ENCODE measurements at places on chromosomes 11 and 22.

- no peak for DNase-seq
These were observed 220.7 kb upstream of the ZBED5 start for GRCh38 chr11:11078344-11079086.

DNA sequence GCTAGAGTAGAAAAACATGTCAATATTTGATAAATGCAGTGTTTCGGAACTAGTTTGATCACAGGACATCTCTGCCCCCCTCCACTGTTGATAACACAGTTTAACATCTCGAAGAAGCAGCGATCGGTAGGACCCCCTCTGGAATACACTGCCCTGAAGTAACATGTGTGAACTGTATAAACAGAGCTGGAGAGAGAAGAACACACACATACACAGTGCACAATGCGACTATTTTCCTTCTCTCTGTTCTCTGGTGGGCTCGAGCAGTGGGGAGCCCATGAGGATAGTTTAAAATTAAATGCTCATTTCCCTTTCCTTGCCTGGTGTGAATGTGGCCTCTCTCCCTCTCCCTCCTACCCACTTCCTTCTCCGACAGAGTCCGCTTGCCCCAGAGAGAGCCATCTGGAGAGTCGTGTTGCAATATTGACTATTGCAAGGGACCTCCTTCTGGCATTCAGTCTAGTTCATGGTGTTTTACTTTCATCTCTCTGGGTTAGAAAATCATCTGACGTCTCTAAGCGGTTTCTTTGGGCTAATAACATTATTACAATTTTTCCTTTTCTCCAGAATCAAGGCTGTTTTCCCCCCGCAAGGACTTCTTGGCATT, 51.6 kb upstream of the BARX2 start:
- no peak for DNase-seq

DNA sequence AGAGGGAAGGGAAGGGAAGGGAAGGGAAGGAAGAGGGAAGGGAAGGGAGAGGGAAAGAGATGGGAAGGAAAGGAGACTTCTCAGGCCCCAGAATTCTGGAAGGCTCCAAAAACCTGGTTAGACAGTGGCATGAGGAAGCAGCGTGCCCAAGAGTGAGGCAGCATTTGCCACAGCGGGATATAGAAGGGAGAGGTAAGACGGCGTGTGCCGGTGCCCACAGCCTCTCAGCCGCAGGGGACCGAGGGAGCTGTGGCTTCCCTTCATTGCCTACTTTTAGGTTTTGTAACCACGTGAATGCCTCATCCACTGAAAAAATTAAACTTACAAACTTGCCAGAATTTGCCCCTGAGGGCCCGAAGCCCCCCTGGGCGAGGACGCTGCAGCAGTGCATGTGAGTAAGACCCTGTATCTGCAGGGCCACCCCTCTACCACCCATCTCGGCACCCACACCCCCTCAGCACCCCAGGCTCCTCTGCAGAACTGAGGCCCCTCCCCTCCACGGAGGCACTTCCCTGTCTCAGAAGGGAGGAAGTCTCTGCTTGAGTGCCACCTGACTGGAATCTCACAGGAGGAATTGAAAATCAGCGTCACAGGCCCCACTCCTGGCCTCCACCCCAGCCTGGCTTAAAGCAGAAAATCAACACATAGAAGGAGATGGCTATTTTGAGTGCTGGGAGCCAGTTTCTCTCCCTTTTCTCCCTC, 58.1 kb downstream of the LINC01488 start:
- no peak for DNase-seq

GRCh38 chr11:15745266-15745665, 611.1 kb downstream of the SOX6 start:
- no peak for DNase-seq

DNA sequence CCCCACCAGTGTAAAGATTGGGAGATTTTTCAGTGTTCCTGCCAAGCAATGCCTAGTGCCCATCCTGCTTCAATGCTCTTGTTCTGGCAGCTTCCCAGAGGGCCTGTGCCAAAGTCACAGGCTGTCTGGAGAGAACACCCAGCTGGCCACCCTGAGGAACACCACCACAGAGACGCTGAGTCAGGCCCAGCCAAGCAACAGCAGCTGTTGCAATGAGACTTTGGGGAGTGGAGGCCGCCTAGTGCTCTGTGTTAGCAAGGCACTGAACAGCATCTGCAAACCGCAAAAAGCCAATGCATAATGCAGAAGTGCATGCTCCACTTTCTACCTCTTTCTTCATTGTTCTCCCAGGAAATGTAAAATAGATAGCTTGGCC, 168.1 kb downstream of the NXPE2 start:
- DNase-seq: no peak

- no peak for DNase-seq
These were observed 27.5 kb downstream of the KIAA0930 start for GRCh38 chr22:45212992-45213751.

DNA sequence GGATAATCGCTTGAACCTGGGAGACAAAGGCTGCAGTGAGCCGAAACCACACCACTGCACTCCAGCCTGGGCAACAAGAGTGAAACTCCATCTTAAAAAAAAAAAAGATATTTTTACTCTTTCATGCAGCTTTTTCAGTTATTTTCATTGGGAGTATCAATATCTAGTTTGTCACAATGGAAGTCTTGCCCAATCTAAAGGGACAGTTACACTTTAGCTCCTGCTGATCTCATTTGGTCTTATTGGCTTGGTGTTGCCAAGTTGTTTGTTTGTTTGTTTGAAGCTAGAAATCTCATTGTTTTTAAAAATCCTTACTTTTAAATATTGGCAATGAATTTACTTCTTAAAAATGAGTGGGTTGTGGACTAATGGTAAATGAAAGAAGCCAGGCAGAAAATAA, 24.7 kb downstream of the CEP295 start:
- DNase-seq: no peak

DNA sequence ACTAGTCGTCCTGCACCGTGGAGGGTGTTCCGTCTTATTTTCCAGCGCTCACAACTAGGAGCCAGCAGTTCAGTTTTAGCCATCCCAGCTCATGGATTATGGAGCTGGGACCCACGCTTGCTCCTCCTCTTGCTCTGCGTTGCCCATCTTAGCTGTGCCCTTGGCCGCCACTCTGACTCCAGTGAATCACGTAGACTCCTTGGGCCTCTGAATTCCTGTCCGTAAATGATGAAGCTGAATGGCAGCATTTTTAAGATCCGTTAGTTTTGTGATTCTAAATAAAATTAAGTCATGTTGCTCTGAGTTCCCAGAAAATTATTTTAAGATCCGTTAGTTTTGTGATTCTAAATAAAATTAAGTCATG, 23.8 kb downstream of the BCR start:
- no peak for DNase-seq

- DNase-seq: no peak
These were observed 22.7 kb downstream of the CACNA1I start for GRCh38 chr22:39593066-39593930.

DNA sequence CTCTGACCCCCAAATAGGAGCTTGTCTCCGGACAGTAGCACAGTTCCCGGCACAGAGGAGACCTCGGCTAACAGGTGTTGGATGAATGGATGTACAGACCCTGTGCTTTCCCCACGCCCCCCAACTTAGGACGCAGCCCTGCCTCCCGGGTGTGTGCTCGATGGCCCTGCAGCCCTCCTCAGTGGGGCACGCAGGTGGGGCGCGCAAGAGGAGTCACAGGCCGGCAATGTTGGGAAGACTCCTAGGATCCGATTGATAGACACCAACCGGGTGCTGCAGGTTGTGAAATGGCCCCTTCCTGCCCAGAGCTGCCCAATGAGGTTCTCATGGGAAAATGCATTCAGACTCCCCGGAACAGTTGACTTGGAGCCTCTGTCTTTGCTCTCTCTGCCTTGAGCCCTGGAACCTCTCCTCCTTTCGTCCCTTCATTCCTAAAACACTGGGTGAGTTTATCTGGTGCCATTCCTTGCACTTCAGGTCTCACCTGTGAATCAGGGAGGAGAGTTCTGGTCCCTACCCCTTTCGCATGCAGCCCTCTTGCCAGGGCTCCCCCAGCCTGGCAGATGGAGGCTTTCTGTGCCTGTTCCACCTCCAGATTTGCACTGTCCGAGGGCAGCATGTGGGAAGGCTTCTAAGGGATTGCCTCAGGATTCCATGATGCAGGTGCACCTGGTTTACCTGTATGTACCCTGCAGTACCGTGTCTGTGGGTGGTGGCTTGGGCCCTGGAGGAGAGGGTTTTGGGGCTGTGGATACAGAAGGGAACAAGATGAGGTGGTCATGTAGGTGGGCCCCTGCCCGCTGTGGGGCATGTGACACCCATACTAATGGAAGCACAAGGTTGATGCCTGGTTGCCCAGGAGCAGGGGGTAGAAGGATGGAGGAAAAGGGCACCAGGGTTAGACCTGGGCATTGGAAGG, 1.2 kb downstream of the MICALL1 start:
- no peak for DNase-seq

- no peak for DNase-seq
These were observed 76.2 kb downstream of the ZBTB16 start for GRCh38 chr11:114135737-114136151.

DNA sequence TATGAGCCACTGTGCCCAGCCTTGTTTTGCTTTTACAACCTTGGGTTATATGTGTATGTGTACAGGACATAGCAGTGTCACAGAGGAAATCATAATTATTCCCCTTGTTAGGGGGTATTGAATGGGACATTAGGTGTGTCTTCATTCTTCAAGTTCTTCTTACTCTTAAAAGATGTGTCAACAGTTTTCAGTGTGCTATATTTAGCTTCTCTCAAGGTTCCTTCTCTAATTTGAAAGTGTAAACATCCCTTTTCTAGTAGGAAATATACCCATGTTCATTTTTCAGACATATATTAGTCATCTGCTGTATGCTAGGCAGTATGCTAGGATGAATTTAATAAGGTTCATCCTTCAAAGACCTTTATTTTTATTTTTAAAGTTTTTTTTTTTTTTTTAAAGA, 17.1 kb downstream of the PCF11 start:
- DNase-seq: no peak

GRCh38 chr11:43197379-43197778, 114.4 kb upstream of the API5 start:
- DNase-seq: no peak

DNA sequence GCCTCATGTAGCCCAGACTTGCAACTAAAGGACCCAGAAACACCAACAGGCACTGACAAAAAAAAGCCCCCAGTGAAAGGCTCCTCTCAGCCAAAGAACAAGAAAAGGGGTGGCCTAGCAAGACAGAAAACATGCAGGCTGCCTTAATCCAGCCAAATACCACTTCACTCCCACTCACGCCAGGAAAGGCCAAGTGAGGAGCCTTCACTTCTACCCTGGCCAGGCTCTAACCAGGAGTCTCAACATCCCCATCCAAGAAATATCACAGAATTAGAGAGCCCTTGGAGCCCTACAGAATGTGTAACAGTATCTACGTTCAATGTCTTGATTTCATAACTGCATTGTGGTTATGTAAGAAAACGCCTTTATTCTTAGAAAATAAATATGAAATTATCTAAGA, 149.0 kb downstream of the APOL5 start:
- no peak for DNase-seq

GRCh38 chr11:93732237-93732892, 8.9 kb downstream of the TAF1D start:
- no peak for DNase-seq

DNA sequence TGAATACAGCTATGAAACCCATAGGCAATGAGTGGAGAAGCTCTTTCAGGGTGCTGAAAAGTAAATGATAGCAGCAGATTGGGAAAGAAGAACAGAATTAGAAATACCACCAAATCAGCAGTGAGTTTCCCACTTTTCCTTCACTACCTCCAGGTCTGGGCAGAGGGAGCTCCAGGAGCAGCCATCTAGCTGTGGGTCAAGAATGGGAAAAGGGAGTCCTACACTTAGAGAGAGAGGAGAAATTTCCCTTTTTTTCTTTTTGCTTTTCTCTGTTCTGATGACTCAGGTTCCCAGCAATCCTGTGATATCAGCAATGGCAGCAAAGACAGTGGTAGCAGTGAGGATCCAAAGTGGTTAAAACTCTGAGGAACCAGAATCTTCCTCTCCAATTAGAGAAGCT, 263.9 kb downstream of the NXPE2 start:
- no peak for DNase-seq

- DNase-seq: peak; percentile 47
These were observed 525 bp downstream of the BIK start for GRCh38 chr22:43110927-43111623.

DNA sequence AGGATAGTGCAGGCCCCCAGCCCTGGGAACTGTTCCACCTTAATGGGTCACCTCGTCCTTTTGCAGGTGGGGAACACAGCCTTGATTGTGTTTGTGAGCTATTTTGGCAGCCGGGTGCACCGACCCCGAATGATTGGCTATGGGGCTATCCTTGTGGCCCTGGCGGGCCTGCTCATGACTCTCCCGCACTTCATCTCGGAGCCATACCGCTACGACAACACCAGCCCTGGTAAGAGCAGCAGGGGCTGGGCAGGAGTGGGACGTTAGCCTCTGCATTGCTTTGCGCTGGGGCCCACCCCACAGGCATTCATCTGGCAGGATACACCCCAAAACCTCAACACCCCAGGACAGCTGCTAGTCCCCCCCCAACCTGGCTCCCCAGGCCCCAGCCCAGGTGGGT, 14.8 kb downstream of the SLCO2B1 start:
- no peak for DNase-seq

- DNase-seq: peak; percentile 15
These were observed at the start of gene INPPL1 for GRCh38 chr11:72224564-72225410. INPPL1 (plus strand) TSS chr11:72224767; CDS start chr11:72224985, 218 bp downstream.

DNA sequence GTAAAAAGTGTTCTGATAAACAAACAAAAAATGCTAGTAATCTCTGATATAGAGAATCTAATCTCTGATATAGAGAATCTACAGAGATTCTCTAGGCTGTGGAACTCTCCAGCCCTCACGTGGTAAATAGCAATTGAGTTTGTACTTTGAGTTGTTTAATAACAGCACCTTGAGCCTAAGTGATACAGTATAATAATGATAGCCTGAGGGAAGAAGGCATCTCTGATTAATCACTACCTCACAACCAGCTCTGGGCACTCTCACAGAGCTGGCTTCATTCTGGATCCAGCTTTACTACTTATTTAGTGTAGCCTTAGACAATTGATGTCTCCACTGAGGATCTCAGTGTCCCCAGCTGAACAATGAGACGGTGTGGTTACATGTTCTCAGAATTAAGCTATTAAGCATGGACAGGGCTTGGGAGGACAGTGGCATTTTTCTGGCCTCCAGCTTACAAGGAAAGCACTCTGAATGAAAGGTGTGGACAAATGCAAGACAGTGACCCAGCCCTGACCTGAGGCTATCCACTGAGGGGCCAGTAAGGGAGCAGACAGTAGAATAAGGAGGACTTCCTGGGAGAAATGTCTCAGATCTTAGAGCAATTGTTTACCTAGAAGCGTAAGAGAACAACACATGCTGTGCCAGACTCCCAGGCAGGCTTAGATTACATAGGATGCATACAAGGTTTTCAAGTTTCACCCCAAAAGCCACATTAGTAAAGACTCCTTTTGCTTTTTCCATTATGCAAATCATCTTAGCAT, 88.7 kb upstream of the DRD2 start:
- DNase-seq: no peak

GRCh38 chr11:17406082-17406817, 17.8 kb upstream of the KCNJ11 start:
- no peak for DNase-seq

GRCh38 chr11:37710031-37710430, 1112.0 kb upstream of the RAG2 start:
- no peak for DNase-seq

- DNase-seq: no peak
These were observed 117.3 kb upstream of the CTSC start for GRCh38 chr11:88454881-88455280.
